ENCODE measurements at places on chromosomes 6 and 20. TPM values are rescaled to one million over a fixed set of nuclear protein-coding genes. Genes with fewer than 3 reads are reported as not detected.

Gene ZNF184
- total RNA-seq: 16.3 TPM

Gene WFDC5
- 0.63 TPM for total RNA-seq

Gene ID4
- total RNA-seq: not detected

- DNase-seq: no peak
Observed at GRCh38 chr6:147063469-147064031, 140.7 kb upstream of the STXBP5 start.

DNA sequence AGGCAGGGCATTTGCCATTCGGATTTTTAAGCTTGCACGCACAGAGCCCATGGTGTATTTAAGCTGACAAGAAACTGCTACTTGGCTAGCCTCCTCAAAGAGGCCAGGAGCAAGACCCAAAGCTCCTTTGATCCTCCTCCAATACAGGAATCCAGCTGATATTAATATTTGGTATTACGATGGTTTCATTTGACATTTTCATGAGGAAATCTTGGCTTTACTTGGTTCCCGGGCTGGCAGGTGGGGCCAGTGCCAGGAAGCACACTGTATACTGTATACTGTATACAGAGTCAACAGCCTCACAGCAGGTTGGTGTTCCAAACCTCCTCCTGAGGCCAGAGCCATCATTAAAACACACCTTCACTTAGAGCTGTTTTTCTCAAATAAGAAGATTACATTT is 138.2 kb upstream of the ARMC2 start:
- DNase-seq: no peak

DNA sequence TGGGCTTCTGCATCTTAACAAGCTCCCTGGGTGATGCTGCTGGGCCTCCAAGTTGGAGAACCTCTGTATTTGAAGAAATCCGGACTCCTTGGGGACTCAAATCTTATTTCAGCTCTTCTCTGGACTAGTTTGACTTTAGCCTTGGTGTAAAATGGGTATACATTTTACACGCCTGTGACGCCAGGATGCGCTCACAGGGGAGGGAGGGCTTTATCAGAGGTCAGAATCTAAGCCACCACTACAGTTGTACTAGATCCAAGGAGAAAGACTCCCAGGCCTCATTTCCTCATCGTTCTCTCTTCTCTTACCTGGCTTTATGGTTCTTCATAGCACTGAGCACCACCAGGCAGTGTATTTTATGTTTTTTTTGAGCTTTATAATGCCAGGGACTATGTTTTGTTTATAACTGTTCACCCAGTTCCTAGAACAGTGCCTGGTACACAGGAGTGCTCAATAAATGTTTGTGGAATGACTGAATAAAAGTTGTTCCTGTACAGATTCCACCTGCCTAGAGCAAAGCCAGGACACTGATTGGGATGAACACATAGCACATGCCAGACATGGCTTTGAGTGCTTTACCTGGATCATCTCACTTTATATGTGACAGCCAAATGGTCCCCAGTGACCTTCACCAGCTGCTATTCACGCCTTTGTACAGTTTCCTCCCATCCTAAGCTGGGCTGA is 5.1 kb upstream of the RBCK1 start:
- DNase-seq: no peak

DNA sequence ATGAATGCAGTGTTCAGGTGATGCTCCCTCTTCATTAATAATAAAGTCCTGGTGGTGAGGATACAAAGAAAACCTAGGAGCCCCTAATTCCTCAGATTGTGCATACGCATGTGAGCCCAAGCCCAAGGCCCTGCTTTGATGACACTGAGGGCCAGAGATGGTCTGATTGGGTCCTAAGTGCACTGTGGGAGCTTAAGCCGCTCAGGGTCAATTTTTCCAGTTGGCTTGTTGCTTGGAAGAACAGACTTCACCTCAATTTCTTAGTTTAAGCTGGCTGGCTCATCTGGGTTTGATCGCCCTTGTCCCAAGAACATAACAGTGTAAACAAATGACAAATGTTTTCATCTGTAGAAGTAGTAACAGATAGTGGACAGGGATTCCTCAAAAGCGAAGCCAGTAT is 41.4 kb downstream of the INSM1 start:
- no peak for DNase-seq

DNA sequence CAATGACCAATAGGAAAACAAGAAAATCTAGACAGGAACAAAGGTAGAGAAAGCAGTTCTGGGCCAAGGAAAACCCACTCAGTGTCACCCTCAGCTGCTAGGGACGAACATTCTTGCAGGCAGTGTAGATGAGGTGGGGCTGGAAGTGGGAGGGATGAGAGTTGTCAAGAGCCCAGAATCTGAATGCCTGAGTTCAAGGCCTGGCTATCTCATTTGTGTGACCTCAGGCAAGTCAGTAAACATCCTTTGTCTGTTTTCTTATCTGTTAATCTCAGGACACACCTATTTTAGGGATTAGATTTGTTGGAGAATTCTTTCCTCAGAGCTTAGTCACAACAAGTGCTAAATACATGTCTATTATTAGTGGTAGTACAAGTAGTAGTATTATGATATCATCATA is 50.9 kb upstream of the KIF16B start:
- no peak for DNase-seq

Measured in activated CD4-positive, alpha-beta memory T cell treated with anti-CD3 and anti-CD28 coated beads, Interleukin-2, amount 10 ng/mL, durations not matched to agents 7 days and 5 days (primary cell).